Renal pelvis (tissue), 12 donors: ENCODE measurements at places on chromosomes 5 and 9. TPM values are rescaled to one million over a fixed set of nuclear protein-coding genes. Genes with fewer than 3 reads are reported as not detected.

Gene PCDHGC5
- polyA plus RNA-seq = 1.1 TPM

DNA sequence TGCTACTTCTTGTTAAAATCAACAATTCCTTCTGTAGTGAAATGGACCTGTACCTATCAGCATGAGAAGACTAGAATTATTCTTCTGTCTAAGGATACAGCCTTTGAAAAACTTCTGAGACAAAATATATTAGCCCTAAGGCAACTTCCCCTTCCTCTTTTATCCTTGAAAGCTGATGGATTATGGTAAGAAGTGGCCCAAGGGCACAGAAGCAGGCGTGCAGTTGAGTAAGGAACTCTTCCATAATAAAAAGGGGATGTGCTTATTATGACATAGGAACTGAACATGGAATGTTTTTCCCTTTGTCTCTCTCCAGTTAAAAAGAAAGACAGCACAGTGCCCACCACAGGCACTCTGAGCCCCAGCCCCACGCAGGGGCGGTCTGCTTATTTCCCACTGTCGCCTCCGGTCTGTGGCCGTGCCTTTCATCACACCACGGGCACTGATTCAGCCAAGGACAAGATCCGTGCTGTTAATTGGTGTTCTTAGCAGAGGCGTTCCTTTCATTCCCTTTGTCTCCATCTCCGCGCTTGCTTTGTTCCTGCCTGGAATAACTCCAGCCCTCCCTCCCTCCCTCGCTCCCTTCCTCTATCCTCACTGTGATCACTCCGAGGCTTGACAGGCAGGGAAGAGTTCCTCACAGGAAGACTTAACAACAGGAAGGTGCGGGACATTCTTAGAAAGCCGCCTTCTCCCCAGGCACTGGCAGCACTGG, 135.9 kb upstream of the OTULINL start:
- DNase-seq = no peak

- DNase-seq = no peak
Observed at GRCh38 chr5:125093776-125094175, 347.3 kb upstream of the ZNF608 start.

DNA sequence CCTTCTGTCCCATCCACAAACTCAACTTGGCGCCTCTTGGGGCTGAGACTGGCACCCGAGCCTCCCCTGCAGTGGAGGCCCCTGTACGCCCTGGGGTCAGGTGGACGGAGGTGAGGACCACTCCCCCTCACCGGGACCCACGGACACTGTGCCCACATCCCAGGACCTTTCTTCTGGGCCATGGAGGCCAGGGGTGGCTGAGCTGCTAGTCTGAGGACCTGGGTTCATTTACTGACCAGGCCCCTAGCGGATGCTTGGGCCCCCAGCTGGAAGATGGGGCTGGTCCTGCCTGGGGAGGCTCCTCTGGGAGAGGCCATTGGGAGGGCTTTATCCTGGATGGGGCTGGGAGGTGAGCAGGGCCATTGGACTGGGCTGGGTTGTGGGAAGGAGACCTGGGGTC, 16.9 kb upstream of the SLC6A19 start:
- no peak for DNase-seq

GRCh38 chr5:77812926-77813589, 36.9 kb upstream of the TBCA start:
- DNase-seq = no peak

DNA sequence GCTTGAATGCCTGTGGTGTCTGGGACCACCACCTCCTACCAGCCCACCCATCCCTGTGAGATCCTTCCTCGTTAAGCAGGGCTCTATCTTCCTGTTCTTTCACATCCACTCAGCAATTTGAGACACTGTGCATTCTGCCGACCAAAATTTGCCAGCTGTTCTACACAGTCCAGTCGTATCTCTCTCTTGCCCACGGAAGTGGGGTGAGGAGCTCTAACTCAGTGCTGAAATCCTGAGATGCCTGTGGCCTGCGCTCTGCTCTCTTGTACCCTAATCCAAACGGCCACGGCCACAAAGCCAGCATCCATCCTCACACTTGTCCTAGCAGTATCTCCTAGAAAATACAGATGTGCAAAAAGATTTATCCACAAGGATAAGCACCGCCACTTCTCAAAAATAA, 97.9 kb downstream of the MVB12B start:
- no peak for DNase-seq

DNA sequence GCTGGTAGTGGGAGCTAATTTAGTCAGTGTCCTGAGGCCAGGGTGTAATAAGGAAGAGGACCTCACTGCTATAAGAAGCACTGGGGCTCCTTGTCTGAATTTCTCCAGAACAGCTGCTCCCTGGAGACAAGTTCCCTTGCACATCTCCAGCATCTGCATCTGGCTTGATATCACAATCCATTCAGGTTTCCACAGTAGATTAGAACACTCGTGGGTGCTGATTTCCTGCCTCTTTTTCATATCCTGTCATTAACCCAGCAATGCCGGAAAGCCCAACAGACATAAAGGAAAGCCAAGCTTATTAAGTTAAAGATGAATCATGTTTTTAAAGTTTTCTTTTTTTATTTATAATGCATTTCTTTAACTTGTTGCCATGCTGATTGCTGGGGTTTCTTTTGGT, 232.3 kb upstream of the WWC1 start:
- DNase-seq = no peak

DNA sequence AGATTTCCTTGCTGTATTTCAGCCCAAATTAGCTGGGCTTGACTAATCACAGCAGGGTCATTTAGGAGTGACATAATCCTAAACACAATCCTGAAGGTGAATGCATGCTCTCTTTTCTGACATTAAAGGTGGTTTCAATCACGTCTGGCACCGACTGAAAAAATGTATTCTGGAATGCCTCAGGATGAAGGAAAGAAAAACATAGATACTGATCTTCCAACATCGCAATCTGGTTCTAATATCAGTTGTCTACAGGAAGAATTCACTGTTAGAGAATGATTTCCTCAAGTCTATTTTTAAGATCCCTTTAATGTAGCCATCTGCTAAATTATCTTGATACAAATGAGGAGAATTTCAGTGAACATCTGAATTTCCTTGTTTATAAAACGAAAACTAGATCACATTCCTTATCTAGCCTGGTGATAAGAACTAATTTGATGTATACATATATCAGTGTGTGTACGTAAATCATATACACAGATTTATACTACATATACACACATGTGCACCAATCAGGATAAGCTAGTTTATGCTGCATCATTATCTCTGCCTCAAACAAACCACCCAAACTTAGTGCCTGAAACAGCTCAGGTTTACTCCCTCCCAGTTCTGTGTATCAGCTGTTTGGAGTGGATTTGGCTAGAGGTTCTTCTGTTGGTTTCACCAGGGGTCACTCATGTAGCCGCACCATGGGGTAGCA, 31.3 kb upstream of the TAS2R1 start:
- DNase-seq = no peak
